IPS DF 19.7 (cell line): ENCODE measurements at places on chromosomes 2 and 18.

DNA sequence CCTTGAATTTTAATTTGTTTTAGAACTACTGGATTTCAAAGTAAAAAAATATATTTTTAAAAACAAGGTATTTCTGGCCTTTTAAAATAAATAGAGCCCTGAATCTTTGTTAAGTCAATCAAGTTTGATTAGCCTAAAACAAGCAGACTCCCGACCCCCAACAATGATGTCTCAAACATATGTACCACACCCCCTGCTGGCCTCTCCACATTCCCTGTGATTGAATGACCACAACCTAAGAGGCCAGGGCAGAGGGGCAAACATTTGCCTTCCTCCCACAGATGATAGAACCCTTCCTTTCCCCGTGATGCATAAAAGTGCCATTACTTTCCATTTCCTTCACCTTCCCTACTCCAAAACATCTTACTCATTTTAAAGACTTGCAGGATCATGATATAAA, 130.9 kb downstream of the STK39 start:
- no peak for DNase-seq

- no peak for DNase-seq
Observed at GRCh38 chr18:3500016-3500415, 50.0 kb downstream of the TGIF1 start.

- no peak for DNase-seq
Observed at GRCh38 chr2:104844807-104845551, 8.9 kb upstream of the POU3F3 start.

DNA sequence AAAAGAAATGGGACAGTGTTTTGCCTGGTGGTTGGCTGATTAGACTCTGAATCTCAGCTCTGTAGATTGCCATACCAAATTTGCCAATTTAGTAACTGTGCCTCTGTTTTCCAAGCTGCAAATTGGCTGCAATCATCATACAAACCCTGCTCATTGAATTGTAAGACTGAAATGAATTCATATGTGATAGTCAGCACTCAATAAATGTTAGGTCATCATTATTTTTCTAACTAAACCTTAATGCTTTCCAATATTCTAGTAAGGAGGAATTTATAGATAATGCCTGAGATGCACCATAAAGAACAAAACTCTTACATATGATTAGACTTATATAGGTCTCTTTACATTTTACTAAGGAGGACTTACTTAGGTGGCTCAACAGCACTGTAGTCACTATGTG, 85.3 kb downstream of the DNER start:
- no peak for DNase-seq

DNA sequence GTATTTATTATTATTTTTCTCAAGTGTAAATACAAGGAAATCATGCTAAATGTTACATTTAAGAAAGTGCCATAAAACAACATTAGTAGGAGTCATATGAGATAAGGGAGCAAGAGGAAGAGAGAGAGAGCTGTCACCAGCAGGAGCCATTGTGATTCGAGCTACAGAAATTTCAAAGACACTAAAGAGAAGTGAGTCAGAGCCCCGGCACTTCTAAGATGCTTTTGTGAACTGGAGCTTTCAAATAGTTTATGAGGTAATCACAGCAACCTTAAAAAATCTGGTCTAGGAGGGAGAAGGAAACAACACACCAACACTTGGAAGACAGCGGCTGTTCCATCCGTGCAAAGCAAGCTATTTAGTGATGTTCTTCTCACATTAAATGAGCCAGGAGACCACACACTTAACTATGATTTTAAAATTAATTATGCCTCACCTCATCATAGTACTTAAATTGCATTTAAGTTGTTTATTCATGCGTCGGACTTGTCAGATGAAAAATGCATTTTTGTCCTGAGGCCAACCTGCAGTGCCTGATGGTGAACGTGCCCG, 382.7 kb upstream of the SALL3 start:
- peak; percentile 9 for DNase-seq

DNA sequence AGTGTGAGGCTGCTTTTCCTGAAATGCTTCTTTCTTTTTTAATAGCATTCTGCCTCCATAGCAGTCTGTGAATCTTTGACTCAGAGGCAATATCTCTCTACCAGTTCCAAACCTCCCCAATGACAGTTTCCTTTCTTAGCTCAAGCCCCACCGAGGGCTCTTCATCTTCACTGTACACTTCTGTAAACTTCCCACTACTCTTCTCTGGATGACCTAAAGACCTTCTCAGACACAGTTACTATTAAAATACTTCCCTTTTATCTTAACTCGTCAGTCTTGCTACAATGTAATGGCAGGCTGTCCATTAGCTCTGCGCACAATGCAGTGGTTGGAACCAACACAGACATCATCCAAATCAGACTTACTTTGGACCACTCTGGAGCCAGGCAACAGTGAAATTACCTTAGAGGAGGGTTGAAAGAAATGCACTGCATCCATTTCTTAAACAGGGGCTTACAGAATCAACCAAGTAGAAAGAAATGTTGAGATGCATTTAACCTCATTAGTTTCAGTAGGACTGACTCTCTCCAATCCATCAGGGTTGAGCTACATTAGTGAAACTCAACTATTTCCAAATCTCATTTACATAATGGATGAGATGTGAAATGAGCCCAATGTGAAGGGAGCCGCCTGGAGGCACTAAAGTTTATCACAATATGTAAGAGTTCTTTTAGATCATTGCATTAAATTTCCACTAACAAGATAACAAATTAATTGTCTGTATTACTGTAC, 343.8 kb downstream of the SETBP1 start:
- no peak for DNase-seq
